ENCODE measurements at places on chromosomes 1 and 21.

- DNase-seq: no peak
Measured at GRCh38 chr1:22413799-22414198, 37.9 kb upstream of the ZBTB40 start.

GRCh38 chr1:36673202-36673601 is 190.5 kb upstream of the CSF3R start:
- no peak for DNase-seq

DNA sequence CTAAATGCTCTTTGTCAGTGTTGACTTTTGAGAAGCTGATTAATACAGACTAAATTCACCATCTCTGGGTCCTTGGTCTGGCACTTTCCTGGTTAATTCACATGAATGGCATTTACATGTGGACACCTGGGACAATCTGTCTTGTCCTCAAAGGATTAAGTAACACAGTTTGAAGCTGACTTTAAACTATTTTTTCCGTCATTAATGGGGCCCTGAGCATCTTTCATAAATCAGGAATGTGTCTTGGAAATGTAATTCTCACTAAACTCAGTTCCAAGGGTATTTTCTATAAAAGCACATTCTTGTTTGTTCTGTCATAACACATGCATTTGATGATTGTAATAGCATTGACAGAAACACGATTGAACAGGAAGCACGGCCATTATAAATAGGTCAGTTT is 26.7 kb upstream of the NBL1 start:
- DNase-seq: no peak

- DNase-seq: no peak
Measured at GRCh38 chr1:105004515-105004914, 1254.8 kb downstream of the AMY1C start.

GRCh38 chr21:36461918-36462486 is 17.9 kb downstream of the CLDN14 start:
- DNase-seq: no peak

DNA sequence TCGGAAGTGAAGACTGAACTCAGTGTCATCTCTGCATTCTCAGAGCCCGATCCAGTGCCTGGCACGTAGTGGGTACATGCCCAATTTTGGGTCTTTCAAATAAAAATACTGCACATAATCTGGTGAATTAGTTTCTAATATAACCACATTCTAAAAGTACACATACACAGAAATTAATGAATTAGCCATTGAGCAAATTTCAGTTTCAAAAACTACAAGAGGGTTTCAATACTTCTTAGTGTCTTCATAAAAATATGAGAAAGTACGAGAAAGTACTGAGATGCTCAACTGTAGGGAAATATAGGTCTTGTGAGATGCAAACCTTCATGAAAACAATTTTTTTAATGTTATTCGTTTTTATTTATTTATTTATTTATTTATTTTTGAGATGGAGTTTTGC is 86.9 kb downstream of the SMYD2 start:
- DNase-seq: no peak

DNA sequence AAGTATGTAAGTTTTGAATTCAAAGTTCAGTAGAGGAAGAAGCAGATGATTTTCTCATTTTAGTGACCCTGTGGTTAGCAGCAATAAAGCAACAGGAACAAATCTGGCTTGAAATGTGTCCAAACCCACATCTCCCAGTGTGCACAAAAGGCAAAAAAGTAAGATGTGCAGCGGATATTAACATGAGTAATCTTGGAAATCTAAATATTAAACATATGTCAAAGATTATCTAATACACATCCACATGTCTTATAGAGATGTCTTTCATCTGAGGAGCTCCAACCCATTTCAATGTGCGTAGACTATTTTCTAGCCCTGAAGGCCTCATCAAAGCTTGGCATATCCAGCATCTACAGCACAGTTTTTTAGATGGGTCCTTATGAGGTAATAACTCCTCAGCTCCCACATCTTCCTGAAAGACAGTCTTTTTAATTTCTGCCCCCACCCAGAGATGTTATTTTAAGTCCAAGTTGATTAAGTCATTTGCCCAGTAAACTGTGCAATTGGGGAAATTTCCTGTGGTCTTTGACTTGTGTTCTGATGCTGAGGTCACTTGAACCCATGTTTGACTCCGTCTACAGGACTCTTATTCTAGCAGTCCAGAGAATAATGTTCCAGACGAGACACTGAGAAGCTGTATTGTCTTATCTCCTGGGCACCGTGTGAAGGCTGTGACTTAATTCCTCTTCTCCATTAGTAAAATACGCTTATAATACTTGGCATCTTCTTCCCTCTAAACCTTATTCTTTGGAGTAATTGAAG is 73.7 kb downstream of the LMO4 start:
- DNase-seq: no peak

DNA sequence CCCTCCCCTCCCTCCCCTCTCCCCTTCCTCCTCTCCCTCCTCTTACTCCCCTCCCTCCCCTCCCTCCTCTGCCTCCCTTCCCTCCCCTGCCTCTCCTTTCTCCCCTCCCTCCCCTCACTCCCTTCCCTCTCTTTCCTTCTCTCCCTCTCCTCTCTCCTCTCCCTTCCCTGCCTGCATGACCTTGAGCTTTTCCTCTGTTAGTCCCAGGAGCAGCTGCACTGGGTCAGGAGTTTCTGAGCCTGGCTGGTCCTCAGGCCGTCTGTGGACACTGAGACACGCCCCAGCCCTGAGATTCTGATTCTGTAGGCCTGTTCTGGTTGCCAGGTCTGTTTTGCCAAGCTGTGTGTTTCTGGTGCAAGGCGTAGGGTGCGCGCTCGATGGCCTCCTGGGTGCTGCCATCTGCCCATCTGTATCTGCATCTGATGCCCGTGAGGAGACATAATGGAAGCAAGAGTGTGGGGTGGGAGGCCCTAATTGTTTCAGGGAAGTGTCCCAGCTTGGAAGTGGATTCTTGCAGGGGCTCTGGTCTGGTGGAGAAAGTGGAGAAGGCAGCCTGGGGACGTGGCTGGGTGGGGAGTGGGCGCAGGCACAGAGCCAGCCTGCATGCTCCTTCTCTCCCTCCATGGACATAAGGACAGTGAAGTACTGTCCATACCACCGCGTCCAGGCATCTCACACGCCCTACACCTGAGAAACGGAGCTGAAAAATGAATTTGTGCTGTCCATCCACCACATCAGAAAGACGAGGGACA is 97.2 kb downstream of the WDR4 start:
- no peak for DNase-seq
